ENCODE measurements at places on chromosomes 12 and 14.

DNA sequence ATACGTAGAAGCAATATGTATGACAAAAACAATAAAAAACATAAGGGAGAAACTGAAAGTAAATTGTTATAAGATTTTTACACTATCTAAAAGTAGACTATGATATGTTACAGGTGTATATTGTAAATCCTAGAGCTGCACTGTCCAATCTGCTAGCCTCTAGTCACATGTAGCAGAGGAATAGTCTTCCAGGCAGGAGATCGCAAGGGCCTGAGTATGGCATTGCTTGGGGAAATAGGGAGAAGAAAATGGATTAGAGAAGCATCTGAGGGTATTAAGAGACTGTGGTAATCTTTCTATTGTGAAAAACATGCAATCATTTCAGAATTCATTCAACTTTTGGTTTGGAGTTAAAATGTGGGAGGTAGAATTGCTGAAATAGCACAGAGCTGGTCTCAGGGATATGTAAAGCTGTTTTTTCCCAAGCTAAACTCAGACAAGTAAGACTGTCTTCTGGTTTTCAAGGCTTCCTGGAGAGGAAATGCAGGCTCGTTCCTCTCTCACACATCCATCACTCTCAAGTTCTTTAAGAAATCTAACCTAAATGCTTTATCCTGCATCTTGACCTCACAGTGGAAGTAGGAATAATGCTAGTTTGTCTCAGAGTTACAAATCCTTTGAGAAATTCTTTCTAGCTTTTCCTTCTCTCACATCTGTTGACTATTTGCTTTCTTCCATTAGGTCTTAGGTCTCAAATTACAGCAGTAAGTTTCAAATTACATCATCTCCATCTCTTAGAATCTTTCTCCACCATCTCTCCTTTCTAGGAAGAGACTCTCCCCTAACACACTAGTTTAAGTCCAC is 7.6 kb upstream of the CCDC184 start:
- DNase-seq: no peak

- DNase-seq: no peak
Measured at GRCh38 chr12:22766911-22767420, 142.0 kb downstream of the ETNK1 start.

DNA sequence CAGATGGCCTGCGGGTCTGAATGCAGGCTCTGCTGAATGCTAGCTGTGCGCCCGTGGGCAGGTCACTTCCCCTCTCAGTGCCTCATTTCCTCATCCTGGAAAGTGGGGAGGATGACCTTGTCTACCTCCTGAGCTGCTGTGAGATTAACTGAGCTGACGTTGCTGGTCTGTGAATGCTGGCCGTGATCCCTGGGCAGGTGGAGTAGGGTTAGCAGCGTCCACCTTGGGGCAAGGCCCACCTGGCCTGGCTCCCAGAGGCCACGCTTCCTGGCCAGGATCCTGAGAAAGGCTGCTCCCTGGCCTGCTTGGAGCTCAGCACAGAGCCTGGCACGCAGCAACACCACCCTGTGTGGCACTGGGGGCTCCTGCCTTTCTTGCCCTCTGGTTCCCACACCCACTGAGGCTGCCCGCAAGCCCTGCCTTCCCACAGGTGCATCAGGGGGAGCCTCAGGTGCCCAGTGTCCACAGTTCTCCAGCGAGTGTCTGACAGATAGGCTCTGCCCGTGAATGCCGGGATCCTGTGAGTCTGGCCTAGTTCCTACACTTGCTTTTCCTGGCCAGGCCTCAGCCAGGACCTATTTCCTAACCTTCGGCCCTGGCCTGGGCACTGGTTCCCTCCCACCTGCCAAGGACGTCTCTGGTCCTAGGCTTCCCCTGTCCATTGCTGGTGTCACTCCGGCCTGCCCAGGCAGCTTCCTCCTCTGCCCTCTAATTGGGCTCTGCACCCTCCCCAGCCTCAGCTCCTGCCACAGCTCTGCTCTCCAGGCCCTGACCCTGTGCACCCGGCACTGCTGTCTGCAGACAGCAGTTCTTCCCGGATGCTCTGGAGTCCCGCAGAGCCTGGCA is 37.2 kb upstream of the TDRD9 start:
- DNase-seq: no peak

- DNase-seq: no peak
Measured at GRCh38 chr14:38107216-38107631, 100.5 kb upstream of the SSTR1 start.

GRCh38 chr12:12836571-12836970 is 23.4 kb downstream of the DDX47 start:
- DNase-seq: no peak

GRCh38 chr14:75379930-75380270 is 47.9 kb upstream of the JDP2 start:
- no peak for DNase-seq

- DNase-seq: peak; percentile 50
Measured at GRCh38 chr12:67981287-67982162, 7.7 kb upstream of the IFNG-AS1 start.

DNA sequence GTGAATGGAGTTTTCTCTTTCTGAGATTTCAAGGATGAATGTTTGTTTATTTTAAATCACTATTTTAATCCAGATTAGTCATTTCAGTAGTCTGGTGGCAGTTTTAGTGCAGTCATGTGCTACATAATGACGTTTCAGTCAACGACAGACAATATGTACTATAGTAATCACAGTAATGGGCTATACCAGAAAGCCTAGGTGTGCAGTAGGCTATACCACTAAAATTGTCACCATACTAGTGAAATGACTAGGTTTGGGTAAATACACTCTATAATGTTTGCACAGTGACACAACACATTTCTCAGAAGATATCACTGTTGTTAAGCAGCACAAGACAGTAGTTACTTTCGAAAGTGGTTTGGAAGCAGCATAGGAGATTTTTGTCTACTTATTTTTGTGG is 203.1 kb downstream of the ETNK1 start:
- DNase-seq: no peak

- peak; percentile 64 for DNase-seq
Measured at GRCh38 chr14:103292426-103293374, 41.3 kb upstream of the EIF5 start.

DNA sequence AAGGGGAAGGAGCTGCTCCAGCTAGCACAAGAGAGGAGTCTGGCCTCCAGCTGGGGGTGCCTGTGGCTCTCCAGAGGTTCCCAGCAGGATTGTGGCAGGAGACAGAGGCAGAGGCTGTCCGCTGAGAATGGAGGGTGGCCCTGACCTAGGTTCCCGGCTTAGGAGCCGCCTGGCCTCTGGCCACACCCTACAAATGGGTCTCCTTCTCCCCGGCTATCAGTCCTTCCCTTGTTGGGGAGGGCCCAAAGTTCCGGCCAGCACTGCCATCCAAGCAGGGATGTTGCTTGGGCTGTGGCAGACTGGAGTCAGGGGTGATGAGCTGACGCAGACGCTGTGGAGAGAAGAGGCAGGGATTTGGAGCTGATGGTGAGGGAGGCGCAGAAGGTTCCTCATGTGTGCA is 23.1 kb downstream of the SLC6A12 start:
- DNase-seq: no peak

- no peak for DNase-seq
Measured at GRCh38 chr14:61511558-61511948, 183.8 kb upstream of the HIF1A start.

GRCh38 chr14:69378274-69378673 is 19.8 kb downstream of the ERH start:
- DNase-seq: no peak

DNA sequence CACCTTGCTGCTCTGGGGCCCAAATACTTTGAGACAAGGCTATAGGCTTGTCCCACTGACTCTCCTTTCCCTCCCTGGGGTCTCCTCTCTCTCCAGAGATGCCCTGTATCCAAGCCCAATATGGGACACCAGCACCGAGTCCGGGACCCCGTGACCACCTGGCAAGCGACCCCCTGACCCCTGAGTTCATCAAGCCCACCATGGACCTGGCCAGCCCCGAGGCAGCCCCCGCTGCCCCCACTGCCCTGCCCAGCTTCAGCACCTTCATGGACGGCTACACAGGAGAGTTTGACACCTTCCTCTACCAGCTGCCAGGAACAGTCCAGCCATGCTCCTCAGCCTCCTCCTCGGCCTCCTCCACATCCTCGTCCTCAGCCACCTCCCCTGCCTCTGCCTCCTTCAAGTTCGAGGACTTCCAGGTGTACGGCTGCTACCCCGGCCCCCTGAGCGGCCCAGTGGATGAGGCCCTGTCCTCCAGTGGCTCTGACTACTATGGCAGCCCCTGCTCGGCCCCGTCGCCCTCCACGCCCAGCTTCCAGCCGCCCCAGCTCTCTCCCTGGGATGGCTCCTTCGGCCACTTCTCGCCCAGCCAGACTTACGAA is 3.1 kb downstream of the NR4A1 start:
- no peak for DNase-seq

GRCh38 chr14:64726585-64726890 is 22.3 kb downstream of the PLEKHG3 start:
- DNase-seq: no peak
